Suppressor macrophage treated with lipopolysaccharide for 1 hour (primary cell): ENCODE measurements at places on chromosomes 5 and 9.

DNA sequence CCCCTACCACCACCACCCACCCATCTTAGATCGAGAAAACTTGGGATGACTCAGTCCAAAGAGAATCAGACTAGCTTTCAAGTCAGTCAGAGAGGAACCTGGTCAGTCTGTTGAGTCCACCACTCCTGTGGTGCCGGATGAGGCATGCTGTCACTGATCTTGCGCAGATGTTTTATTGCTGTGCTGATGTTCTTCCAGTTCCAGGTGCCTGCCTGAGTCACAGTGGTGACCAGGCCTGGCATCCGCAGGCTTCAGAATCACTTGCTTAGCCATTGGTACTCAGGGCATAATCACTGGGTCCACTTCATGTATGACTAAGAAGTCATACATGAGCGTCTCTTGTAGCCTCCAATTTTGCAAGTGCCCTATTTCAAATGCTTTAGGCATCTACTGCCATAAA, 114.1 kb downstream of the MUSK start:
- DNase-seq: no peak

- no peak for DNase-seq
Observed at GRCh38 chr5:5270958-5271785, 131.0 kb downstream of the ADAMTS16 start.

GRCh38 chr9:27447031-27447683, 76.9 kb upstream of the IFNK start:
- DNase-seq: no peak

GRCh38 chr5:76408104-76408654, 5.1 kb downstream of the IQGAP2 start:
- DNase-seq: peak; percentile 66

- DNase-seq: no peak
Observed at GRCh38 chr5:172573120-172573882, 67.8 kb upstream of the NEURL1B start.

GRCh38 chr9:36492865-36493264, 79.8 kb upstream of the MELK start:
- peak; percentile 48 for DNase-seq

- DNase-seq: peak; percentile 18
Observed at GRCh38 chr9:115234094-115234493, 116.1 kb upstream of the TNC start.

DNA sequence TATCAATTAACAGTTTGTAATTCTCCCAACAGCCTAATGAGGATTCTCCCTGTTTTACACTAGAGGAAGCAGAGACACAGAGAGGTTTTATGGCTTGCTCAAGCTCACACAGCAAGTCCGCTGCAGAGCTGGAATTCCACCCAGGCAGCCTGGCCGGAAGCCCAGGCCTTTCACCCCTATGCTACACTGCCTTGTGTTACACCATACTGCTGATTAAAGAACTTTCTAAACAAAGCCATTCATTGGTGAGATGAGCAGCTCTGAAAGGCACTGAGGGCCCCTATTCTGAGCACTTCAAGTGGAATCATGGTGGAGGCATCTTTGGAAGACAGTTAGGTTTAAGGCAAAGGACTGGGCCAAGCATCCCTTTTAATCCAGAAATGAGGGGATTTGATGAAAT, 14.7 kb upstream of the LARP1 start:
- no peak for DNase-seq

- DNase-seq: peak; percentile 90
Observed at GRCh38 chr5:149442563-149443182, 63.6 kb upstream of the IL17B start.

DNA sequence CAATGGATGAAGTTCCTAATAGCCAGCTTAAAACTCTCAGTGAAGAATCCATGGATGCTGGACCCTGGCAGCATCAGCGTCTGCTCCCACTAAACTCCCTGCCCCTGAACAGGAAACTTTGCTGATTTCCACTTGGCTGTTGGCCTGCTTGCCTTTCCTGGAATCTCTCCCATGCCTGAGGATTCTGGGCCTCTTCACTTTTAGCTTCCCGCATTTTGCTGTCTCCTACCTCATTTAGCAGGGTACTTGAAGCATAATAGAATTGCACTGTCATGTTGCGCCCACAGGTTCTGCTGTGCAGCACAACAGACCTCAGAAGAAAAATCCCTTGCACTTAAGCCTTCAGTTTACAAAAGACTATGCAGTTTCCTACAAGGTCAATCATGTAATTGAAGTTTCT, 127.6 kb downstream of the DROSHA start:
- DNase-seq: no peak

DNA sequence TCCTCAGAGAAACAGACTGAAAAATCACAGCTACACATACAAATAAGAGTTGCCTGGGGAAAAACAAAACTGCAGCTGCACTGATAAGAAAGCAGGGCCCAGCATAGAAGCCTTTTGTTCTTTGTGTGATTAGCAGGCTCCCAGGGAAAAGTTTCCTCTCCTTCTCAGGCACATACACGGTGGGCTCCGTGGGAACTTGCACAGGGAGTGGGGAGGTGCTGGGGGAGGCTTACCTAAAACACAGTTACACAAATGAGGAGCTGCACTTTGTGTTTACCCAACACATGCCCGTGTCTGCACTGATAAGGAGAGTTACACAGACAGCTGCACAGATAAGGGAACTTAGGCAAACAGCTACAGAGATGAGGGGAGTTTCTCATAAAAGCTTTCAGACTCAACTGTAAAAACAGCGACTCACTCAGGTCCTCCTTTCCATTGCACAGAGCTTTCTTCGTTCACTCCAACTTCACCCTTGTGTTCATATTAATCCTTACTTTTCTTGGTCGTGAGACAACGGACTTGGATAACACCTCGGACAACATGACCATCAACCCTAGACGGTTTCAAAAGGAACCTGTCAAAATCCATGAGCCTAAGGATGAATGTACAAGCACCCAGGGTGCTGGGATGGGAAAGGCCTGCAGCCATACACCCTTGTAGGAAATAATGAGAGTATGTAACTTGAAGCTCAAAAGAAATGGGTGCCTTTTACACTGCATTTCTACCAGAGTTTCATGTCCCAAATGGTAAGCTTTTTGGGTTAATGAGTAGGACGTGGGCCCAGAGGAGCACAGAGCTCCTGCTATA, 50.8 kb downstream of the SERINC5 start:
- no peak for DNase-seq

DNA sequence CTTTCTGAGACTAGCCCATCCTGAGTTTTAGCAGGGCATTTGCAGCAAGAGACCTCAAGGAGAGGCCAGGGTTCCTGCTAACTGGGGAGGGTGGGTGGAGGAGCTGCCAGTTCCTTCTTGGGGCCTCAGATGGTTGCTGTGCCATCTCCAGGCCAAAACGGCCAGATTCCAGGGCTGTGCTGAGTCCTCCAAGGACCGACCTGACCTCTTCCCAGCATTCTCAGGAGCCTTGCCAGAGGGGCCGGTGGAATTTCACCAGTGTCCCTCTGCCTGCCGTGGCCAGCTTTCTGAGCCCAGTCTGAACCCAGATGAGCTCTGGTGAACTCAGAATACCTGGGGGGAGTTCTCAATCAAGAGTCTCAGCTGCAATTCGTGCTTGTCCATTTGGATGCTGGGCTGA, 54.3 kb downstream of the TSTD2 start:
- no peak for DNase-seq

- DNase-seq: no peak
Observed at GRCh38 chr9:115373710-115374045, 255.7 kb upstream of the TNC start.

DNA sequence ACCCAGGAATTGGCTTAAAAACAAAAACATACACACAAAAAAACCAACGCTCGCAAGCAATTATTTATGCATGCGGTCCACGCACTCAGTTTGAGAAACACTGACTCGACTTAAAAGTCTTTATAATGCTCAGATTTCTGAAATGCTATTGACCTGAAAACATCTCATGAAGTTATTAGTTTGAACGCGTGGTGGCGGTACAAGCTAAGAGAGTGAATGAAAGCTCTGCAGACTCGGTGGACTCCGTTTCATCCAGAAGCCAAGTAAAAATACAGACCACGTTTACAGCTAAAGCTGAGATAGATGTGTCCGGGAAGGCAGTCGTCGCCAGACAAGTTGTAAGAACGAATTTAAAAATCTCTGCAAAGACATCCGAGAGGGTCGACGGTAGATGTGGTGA, at the start of gene PCDHB6:
Gene PCDHB6, plus strand, starts transcription at position 246 of the 400 bp plus-strand sequence. CDS start 201 bp downstream, outside the sequence.
- DNase-seq: no peak

- DNase-seq: peak; percentile 50
Observed at GRCh38 chr5:179732918-179733771, 523 bp downstream of the MAML1 start.

- DNase-seq: no peak
Observed at GRCh38 chr5:102858808-102859207, 103.7 kb downstream of the PAM start.

DNA sequence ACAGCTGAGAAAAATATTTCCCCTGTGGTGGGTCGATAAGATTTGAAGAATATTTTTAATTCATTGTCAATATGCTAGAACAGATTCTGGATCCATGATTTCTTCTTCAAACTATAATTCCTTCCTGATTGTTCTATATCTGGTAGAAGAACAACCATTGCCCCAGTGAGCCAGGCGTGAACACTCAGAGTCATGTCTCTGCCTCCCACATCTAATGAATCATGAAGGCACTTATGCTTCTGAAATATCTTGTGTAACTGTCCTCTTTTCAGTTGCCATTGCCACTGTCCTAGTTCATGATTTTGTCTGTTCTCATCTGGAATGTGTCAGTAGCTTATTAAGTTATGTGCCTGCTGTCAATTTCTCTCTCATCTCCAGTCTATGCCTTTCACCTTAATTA, 40.0 kb downstream of the GABRG2 start:
- DNase-seq: peak; percentile 28

DNA sequence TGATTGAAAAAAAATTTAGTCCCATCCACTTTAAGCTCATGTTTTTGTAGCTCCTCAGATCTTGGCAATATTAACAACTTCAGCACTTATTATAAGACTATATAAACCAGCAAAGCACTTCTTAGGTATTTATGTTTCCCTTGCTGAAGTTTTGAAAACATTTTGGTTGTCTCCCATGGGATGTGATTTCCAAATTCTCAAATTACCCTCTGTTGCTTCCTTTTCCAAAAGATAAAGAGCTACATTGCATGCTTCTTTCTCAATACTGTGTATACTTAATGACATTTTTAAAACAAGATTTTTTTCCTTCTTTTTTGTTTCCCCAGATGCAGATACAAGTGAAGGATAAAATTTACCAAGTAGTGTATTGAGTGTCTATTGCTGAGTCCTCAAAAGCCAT, 567.1 kb downstream of the CSNK1G3 start:
- no peak for DNase-seq

- no peak for DNase-seq
Observed at GRCh38 chr9:17589771-17590170, 10.9 kb downstream of the SH3GL2 start.

- DNase-seq: peak; percentile 59
Observed at GRCh38 chr5:143063175-143063970, 293.2 kb downstream of the ARHGAP26 start.

GRCh38 chr9:38687992-38688391, 31.9 kb downstream of the FAM240B start:
- no peak for DNase-seq

DNA sequence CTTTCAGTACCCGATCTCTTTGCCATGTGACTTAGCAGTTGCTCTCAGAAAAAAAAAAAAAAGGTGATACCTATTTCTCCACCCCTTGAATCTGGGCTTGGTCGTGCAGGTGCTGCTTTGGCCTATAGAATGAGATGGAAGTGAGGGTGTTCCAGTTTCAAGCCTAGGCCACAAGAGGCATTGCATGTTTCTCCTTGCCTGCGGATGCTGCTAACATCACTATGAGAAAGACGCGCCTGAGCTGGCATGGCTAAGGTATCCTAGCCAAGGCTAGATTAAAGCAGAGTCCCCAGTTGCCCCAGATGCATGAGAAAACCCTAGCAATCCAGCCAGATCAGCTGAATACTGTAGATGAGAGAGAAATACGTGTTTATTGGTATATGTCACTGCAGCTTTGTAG, 14.7 kb upstream of the CSF1R start:
- no peak for DNase-seq

- no peak for DNase-seq
Observed at GRCh38 chr5:141504216-141504615, 15.3 kb downstream of the PCDHGC5 start.

- DNase-seq: peak; percentile 74
Observed at GRCh38 chr9:95157481-95158151, 159.9 kb downstream of the FANCC start.

DNA sequence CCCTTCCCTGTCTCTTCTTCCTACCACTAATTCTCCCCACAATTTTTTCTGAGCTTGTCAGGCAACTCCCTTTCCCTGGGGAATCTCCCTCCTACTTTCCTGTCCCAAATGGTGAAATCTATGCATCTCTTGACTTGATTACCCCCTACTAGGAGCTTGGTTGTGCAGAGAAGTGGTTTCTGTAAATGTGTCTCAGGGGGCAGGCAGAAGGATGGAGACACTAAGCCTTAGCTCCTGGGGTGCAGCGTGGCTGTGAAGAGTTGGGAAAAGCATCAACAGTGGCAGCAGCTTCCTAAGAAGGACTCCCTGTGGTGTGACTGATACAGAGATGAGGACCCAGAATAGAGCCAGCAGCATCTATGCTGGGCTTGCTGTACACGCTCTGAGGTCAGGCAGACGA, 62.3 kb downstream of the NRG2 start:
- no peak for DNase-seq

DNA sequence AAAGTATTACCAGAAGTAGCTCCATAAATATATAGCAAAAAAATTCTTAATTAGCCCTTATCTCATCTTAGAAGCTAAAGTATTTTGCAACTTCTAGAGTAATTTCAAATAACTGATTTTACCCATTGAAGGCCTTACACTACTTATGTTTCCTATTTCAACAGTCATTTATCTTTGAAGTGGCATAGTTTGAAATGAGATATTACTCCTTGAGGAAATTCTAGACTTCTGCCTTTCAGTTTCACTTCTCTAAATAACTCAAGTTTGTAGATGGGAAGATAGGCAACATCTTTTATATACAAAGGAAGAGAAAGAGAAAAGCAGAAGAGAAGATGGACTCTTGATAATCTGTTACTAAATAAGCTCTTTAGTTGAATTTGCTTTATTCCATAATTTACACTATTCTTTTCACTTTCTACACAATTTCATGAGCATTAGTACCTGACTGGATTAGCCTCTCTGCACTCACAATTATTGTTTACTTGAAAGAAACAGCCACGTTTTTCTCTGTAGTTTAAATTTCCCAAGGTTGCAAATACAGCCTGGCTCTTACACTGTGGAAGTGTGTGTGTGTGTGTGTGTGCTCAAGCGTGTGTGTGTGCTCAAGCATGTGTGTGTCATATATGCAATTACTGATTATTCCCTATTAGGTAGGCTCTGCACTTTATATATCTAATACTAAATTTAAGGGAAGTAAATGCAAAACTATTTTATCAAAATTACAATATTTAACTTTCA, 60.6 kb upstream of the EMB start:
- peak; percentile 86 for DNase-seq

- DNase-seq: no peak
Observed at GRCh38 chr9:5418481-5418880, 19.2 kb downstream of the PLGRKT start.

- DNase-seq: no peak
Observed at GRCh38 chr5:79201206-79201605, 34.7 kb upstream of the JMY start.

GRCh38 chr5:160434022-160434531, 12.4 kb downstream of the PTTG1 start:
- DNase-seq: no peak

- no peak for DNase-seq
Observed at GRCh38 chr9:68979538-68980314, 34.2 kb downstream of the PRKACG start.
